Stromal cell of bone marrow (primary cell): ENCODE measurements at places on chromosomes 3 and 15.

DNA sequence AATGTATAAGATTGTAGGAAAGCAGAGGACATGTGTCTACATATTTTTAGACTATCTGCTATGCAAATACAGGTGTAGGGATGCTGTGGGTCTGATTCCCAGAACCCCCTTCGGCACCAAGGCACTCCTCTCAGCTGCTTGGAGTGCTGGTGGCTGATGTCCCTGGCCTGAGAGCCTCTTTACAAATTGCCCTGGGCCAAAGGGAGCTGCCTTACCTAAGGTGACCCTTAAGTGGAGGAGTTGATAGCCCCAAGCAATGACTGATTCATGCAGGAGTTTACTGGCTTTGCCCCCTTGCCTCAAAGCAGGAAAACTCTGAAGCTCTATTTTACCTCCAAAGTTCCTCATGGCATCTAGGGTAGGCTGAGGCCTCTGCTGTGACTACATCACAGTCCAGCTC is 83.0 kb downstream of the ZNF385D start:
- no peak for DNase-seq

- no peak for DNase-seq
These were observed 71.1 kb downstream of the CHSY1 start for GRCh38 chr15:101180620-101181307.

DNA sequence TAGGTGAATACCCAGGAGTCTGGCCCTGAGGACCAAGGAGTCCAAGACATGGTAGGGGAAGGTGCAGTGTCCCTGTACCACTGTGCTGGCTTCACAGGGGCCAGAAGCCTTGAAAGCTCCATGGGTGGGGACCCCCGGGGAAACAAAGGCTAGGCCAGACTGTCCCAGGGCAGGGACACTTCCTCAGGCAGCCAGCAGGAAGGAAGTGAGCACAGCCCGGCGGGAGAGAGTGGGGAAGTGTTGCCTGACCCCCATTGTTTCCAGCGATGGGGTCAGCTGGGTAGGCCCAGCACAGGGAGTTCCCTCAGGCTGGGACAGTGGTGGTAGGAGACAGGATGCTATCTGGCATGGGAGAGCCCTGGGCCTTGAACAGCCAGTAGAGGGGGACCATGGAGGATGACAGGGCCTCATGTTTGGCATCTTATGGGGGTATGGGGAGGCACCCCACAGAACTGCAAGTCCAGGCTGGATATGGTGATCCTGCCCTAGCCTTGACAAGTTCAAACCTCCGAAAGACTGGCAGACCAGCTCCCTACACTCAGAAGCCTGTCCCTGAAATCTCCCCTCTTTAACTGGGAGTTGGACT is 1.2 kb upstream of the HYAL2 start:
- no peak for DNase-seq

DNA sequence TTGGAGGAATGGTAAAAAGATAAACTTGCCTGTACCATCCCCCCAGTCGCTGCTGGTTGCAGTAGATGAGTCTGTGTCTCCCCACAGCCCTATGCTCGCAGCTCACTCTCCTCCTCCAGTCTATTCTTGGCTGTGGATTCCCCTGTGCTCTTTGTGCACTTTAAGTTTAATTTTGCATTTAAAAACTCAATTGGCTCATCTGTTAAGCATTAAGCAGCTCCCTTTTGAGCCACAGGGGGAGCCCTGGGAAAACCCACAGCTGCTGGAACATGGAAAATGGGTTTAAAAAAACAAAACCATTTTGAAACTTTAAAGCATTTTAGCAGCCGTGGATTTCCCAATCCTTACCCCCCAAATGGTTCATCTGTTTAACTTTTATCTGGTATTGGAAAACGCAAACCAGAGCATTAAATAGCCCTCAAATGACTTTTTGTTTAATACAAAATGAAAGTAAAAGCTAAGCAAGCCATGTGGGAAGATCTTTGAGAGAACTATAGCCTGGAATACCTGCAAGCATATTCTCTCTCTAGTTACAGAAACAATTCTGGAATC is 536.9 kb downstream of the ZIC1 start:
- DNase-seq, result peak; percentile 94

DNA sequence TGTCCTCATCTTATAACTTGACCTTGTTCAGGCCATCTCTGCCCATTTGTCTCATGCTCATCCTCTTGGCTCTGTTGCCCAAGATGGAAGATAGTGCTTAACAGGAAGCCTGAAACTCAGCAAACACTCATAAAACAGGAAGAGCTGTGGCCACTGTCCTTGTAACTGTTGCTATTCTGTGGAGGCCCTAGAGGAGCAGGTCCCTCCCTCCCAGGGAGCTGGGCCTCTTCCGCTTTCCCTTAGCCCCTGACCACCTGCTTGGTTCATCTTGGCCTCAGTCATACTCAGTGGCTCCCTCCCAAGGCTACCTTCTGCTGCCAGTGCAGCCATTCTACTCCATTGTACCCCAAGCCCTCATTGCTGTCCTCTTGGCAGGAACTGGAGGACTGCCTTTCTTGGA is 3.5 kb downstream of the MAPKAPK3 start:
- DNase-seq, result no peak

DNA sequence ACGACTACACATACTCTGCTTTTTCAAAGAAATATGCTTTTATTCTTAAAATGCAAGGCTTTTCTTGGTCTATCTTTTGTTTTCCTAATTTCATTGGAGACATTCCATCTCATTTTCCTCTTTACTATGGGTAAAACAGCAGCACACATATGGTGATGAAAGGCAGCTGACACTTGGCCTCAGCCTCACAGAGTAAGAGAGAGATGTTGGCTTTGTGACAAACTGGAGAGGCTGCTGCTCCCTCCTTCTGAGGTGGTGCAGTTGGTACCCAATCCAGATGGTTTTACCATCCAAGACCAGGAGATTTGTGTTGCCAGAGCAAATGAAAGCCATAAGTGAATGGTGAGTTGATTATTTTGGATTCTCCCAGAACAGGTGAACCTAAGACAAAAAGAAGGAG is 13.2 kb upstream of the SLC2A2 start:
- no peak for DNase-seq
